ENCODE measurements at places on chromosomes 1 and 21.

GRCh38 chr1:205849619-205850355, at the start of gene PM20D1:
TSS of gene PM20D1 (minus strand) at chr1:205850132. CDS start at chr1:205850072, 60 bp downstream.
- peak within 1 kb of the TSS; percentile 37 for H3K4me3 ChIP-seq
- no peak within 1 kb of the TSS for H3K27ac ChIP-seq
- H3K36me3 ChIP-seq = peaks cover 6% of the 10 kb centered on the region
- peaks cover 15% of the 10 kb centered on the region for H3K4me1 ChIP-seq
- H3K27me3 ChIP-seq = no peaks in the 10 kb centered on the region

DNA sequence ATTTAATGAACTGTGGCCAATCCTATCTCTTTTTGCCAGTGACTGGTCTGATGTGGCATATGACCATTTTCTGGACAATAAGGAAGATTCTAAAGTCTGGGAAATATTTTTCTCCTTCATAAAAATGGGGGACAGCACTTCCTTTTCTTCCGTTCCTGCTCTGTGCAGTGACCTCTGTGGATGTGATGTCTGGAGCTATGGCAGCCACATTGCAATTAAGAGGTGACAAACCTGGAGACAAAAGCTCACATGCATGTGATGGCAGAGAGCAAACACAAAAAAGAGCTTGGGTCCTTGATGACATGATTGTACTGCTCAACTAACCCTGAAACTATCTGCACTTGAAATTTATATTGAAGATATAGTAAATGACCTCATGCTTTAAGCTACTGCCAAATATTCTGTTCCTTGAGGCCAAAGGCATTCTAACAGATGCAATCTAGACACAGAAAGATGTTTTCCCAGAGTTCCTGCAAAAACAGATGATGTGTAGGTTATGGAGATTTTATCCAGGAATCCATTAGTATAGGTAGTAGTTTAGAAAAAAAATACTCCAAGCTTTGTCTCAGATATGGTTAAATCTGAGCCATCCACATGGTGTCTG, 2.2 kb upstream of the MAGI3 start:
- no peaks in the 10 kb centered on the region for H3K4me1 ChIP-seq
- H3K27ac ChIP-seq = no peak overlapping the region

GRCh38 chr1:11664336-11665065, 501 bp downstream of the FBXO6 start:
- peaks cover 15% of the 10 kb centered on the region for H3K4me1 ChIP-seq
- H3K4me3 ChIP-seq = peak overlapping the region; percentile 65
- H3K27me3 ChIP-seq = no peaks in the 10 kb centered on the region

GRCh38 chr1:101697072-101697471, 299.7 kb downstream of the OLFM3 start:
- H3K4me3 ChIP-seq = no peak overlapping the region
- no peaks in the 10 kb centered on the region for H3K27me3 ChIP-seq
- H3K36me3 ChIP-seq = no peaks in the 10 kb centered on the region
- no peaks in the 10 kb centered on the region for H3K4me1 ChIP-seq

- no peak overlapping the region for H3K27ac ChIP-seq
- DNase-seq = no peak
- H3K36me3 ChIP-seq = no peaks in the 10 kb centered on the region
- H3K4me3 ChIP-seq = no peak overlapping the region
- H3K4me1 ChIP-seq = no peaks in the 10 kb centered on the region
- no peaks in the 10 kb centered on the region for H3K27me3 ChIP-seq
Measured at GRCh38 chr1:51071291-51072042, 30.6 kb upstream of the C1orf185 start.

- no peaks in the 10 kb centered on the region for H3K36me3 ChIP-seq
- DNase-seq = no peak
- no peak overlapping the region for H3K27ac ChIP-seq
- no peaks in the 10 kb centered on the region for H3K27me3 ChIP-seq
- peaks cover 38% of the 10 kb centered on the region for H3K4me1 ChIP-seq
Measured at GRCh38 chr1:31299365-31299764, 2.5 kb downstream of the ZCCHC17 start.

- H3K27ac ChIP-seq = no peak overlapping the region
- peaks cover 95% of the 10 kb centered on the region for H3K36me3 ChIP-seq
- no peak overlapping the region for H3K4me3 ChIP-seq
- H3K27me3 ChIP-seq = no peaks in the 10 kb centered on the region
Measured at GRCh38 chr1:224373008-224373590, 16.4 kb downstream of the CNIH4 start.

DNA sequence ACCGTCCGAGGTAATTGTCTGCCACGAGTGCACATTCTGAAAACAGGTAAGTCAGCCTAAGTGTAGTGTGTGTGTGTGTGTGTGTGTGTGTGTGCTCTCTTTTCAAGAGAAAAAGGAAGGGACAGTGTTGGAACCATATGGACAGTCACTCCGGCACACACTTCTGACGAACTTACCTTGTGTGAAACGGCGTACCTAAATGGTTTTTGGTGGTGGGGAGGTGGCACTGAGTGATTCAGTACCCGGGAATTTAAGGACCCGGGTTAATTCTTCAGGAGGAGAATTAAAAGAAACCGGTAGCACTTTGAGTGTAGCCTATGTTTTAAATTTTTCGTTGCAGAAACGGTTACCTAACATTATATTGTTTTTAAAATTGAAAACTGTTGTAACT, 286 bp downstream of the ODR4 start:
- no peaks in the 10 kb centered on the region for H3K27me3 ChIP-seq
- peaks cover 17% of the 10 kb centered on the region for H3K36me3 ChIP-seq
- H3K4me1 ChIP-seq = peaks cover 10% of the 10 kb centered on the region
- H3K4me3 ChIP-seq = peak overlapping the region; percentile 82
- peak overlapping the region; percentile 95 for H3K27ac ChIP-seq

GRCh38 chr1:26156285-26157038, 2.4 kb upstream of the FAM110D start:
- H3K4me1 ChIP-seq = peaks cover 6% of the 10 kb centered on the region
- H3K4me3 ChIP-seq = peak overlapping the region; percentile 6
- no peak overlapping the region for H3K27ac ChIP-seq
- H3K36me3 ChIP-seq = no peaks in the 10 kb centered on the region

DNA sequence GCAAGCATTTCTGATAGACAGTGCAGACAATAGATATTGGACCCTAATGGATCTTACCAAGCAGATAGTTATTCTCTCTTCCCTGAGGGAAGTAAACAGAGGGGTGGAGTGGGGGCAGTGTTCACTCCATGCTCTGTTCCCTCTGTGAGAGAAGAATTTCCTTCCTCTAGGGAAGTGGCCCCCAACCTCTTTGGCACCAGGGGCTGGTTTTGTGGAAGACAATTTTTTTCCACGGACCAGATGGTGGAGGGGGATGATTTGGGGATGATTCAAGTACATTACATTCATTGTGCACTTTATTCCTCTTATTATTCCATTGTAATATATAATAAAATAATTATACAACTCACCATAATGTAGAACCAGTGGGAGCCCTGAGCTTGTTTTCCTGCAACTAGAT, 459.9 kb downstream of the ADGRL2 start:
- no peak for DNase-seq
- no peaks in the 10 kb centered on the region for H3K36me3 ChIP-seq
- no peaks in the 10 kb centered on the region for H3K27me3 ChIP-seq
- H3K27ac ChIP-seq = no peak overlapping the region
- H3K4me3 ChIP-seq = no peak overlapping the region
- no peaks in the 10 kb centered on the region for H3K4me1 ChIP-seq

GRCh38 chr1:209324901-209325871, 258.3 kb upstream of the CAMK1G start:
- no peaks in the 10 kb centered on the region for H3K27me3 ChIP-seq
- H3K4me3 ChIP-seq = no peak overlapping the region
- no peaks in the 10 kb centered on the region for H3K36me3 ChIP-seq
- DNase-seq = no peak
- H3K27ac ChIP-seq = no peak overlapping the region
- no peaks in the 10 kb centered on the region for H3K4me1 ChIP-seq

DNA sequence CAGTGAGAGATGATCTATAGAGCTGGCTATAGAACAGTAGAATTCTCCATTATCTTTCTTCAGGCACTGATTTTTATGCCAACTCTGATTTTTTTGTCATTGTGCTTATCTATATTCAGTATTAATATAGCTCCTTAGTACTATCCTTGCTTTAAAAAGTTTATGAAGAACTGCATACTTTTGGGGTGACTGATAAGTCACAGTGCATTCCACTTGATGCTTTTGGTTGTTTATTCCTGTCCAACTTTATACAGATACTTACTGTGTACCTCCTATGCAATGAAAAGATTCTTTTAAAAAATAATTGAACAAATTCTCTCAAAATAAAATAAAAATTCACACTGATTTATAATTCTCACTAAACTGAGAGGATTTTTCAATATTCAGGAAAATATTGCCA, 71.6 kb downstream of the COL24A1 start:
- no peaks in the 10 kb centered on the region for H3K36me3 ChIP-seq
- no peaks in the 10 kb centered on the region for H3K27me3 ChIP-seq
- no peak overlapping the region for H3K4me3 ChIP-seq
- H3K4me1 ChIP-seq = no peaks in the 10 kb centered on the region
- no peak for DNase-seq

DNA sequence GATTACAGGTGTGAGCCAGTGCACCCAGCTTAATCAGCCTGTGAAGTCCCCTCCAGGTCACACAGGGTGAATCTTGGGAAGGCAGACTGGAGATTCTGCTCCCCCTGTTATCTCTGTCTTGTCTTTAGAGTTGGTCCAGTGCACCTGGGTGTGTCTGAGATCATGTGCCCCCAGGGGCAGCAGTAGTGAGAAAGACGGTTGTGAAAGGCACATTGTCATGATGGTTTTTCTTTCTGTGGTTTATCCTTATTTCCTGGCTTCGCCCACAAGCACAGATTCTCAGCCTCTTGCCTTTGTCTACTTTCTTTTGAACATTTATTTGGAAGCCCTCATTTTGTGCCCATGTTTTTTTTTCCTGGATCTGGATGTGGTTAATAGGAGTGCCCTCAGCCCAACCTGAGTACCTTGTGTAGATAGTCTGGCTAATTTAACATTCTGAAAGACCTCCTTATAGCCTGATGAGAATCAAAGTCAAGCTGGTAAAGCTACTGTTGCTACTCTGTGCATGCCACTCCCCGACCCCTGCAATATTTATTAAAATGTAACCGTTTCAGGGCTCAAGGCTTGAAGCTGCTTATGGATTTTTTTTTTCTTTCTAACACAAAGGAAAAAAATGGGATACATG, 23.7 kb downstream of the UCK2 start:
- H3K4me3 ChIP-seq = no peak overlapping the region
- H3K27ac ChIP-seq = no peak overlapping the region
- no peaks in the 10 kb centered on the region for H3K27me3 ChIP-seq
- no peaks in the 10 kb centered on the region for H3K36me3 ChIP-seq

DNA sequence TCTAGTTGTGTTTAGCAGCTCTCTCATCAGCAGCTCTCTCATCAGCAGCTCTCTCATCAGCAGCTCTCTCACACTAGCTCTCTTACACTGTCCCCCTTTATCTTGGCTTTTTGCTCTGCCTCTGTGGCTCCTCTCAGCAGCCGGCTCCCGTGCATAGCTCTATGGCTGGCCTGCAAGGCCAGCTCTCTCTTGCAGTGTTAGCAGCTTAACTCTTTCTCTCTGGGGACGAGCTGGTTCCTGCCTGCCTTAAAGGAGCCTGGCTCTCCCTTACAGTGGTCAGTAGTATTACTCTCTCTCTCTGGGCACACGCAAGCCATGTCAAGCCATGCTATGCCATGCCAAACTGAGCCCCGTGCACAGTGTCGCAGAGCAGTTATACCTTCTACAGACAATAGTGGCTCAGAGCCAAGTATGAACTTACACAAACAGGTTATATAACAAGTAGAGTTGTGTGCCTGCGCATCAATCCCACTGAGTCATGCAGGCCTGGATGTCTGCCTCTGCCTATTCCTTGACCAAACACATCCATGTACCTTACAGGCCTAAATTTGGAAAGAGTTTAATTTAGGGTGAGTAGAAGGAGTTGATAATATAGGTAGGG, 295.9 kb downstream of the TPR start:
- peaks cover 6% of the 10 kb centered on the region for H3K4me1 ChIP-seq
- no peaks in the 10 kb centered on the region for H3K27me3 ChIP-seq
- no peak for DNase-seq
- H3K36me3 ChIP-seq = no peaks in the 10 kb centered on the region
- no peak overlapping the region for H3K4me3 ChIP-seq

- DNase-seq = no peak
- H3K27ac ChIP-seq = peak overlapping the region; percentile 81
- peaks cover 13% of the 10 kb centered on the region for H3K4me1 ChIP-seq
- H3K4me3 ChIP-seq = peak overlapping the region; percentile 98
Measured at GRCh38 chr1:11100149-11100493, 452 bp upstream of the EXOSC10 start.

DNA sequence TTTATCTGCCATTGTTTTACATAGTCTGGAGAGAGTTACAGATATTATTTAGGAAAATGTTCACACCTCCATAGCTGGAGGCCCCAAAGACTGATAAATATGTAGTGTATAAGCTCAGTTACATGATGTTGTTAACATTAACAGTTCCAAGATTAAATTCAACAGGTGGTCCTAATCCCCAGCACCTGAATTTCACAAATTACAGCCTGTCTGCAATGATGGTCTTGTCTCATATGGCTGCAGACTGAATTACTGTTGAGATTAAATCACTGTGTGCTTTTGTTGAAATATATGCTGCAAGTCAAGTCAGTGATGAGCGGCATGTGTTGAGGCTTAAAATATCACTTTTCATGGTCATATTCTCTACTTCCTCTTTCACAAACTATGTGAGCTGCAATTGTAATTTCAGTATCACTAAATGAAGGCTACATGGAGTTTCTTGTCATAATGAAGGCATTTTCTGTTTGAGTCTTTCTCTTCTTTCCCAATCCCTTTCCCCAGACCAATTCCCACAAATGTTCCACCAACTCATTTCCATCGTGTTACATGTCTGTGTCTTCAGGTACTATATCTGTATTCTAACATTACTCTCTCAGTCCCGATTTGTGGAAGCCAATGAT, 4.2 kb downstream of the ST6GALNAC5 start:
- H3K4me1 ChIP-seq = peaks cover 10% of the 10 kb centered on the region
- peaks cover 4% of the 10 kb centered on the region for H3K36me3 ChIP-seq
- H3K27ac ChIP-seq = no peak overlapping the region
- H3K4me3 ChIP-seq = no peak overlapping the region

DNA sequence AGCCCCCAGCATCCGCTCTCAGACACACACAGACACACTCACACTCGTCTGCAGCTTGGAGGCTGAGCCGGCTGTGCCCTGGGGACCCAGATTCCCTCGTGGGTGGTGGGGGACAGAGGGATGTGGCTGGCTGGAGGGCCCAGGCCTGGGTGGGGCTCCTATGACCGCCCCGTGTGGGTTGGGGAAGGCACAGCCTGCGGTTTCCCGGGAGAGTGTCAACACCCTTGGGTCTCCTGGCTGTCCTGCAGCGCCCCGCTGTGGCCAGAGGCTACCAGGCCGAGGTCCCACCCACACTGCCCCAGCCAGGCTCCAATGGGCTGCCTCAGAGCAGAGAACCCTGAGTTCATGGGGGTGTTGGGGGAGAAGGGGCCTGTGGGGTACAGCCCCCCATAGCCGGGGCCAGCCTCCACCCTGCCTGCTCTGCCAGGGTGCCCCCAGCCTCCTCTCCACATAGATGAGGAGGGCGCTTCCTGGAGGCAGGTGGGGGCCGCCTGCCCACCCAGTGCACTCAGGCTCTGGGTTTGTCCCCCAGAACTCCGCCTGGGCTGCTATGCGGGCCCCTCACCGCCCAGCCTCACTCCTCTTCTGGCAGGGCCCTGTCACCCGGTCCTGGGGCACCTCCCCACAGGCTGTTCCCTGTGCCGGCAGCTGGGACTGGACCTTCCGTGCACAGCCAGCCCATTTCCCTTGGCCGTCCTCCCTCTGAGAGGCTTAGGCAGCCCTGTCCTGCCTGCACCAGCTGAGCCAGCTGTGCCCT, at the start of gene TTC34:
TSS of gene TTC34 (minus strand) at position 159 of the 757 bp plus-strand sequence. CDS start 866 bp downstream, outside the sequence.
- no peaks in the 10 kb centered on the region for H3K36me3 ChIP-seq
- no peak within 1 kb of the TSS for H3K4me3 ChIP-seq
- no peak within 1 kb of the TSS for H3K27ac ChIP-seq
- H3K4me1 ChIP-seq = no peaks in the 10 kb centered on the region

GRCh38 chr1:175363031-175363430, 170.5 kb upstream of the KIAA0040 start:
- H3K4me1 ChIP-seq = no peaks in the 10 kb centered on the region
- H3K4me3 ChIP-seq = no peak overlapping the region
- H3K27me3 ChIP-seq = no peaks in the 10 kb centered on the region
- no peaks in the 10 kb centered on the region for H3K36me3 ChIP-seq
- no peak overlapping the region for H3K27ac ChIP-seq

Measured in tibial artery (tissue), 4 donors.